Stimulated activated CD4-positive, alpha-beta T cell treated with anti-CD3 and anti-CD28 coated beads, Interleukin-12 subunit alpha, Interleukin-12 subunit beta, amount 100 ng/mL, for 24 hours (primary cell): ENCODE measurements at places on chromosomes 3 and 15.

GRCh38 chr3:143888846-143889245 lies 40.6 kb upstream of the SLC9A9 start:
- DNase-seq, result no peak

GRCh38 chr3:20256144-20256543 lies 70.1 kb upstream of the SGO1 start:
- DNase-seq, result no peak

DNA sequence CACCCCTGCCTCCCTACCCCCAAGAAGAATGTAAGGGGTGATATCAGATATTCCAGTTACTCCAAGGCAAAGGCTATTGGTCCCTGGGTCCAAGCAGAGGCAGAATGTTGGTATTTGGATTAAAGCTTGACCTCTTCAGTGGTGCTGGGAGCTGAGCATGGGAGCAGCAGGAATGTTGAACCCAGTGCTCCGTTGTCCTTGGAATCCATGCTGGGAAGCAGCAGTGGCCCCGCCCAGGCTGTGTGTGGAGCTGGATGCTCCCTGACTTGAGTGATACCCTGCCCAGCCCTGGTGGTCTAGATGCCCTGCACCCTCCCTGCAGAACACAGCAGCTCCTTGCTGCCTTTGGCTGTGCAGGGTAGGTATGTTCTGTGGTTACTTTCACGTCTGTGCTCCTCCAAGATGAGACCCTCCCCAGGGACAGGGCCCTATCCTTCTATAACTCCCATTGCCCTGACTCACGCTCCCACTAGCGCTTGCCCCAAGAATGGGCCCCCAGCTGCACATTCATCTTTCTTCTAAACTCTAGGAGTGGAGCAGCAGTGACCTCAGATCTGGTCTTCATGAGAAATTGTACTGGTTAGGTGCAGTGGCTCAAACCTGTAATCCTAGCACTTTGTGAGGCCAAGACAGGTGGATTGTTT lies 35.1 kb downstream of the UMPS start:
- no peak for DNase-seq

GRCh38 chr15:51849860-51850259 lies 20.4 kb downstream of the TMOD3 start:
- no peak for DNase-seq

GRCh38 chr15:66145726-66146182 lies 107.8 kb downstream of the MEGF11 start:
- DNase-seq, result no peak

DNA sequence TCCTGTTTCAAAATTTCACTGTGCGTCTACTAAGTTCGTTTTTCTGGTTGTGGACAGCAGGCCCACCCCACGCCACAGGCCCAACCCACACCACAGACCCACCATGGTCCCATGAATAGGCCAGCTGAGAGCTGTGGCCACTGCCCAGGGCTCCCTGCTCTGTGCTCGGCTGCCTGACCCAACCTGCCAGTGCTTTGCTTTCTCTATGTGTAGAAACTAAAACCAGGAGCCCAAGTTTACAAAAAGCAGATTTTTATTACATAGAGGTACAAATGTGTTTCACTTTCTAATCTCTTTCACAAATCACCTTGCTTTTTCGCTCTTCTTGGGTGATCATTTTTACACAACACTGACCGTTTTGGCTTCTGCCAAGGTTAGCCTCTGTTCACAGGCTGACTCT lies 69.1 kb downstream of the HERC2 start:
- no peak for DNase-seq

DNA sequence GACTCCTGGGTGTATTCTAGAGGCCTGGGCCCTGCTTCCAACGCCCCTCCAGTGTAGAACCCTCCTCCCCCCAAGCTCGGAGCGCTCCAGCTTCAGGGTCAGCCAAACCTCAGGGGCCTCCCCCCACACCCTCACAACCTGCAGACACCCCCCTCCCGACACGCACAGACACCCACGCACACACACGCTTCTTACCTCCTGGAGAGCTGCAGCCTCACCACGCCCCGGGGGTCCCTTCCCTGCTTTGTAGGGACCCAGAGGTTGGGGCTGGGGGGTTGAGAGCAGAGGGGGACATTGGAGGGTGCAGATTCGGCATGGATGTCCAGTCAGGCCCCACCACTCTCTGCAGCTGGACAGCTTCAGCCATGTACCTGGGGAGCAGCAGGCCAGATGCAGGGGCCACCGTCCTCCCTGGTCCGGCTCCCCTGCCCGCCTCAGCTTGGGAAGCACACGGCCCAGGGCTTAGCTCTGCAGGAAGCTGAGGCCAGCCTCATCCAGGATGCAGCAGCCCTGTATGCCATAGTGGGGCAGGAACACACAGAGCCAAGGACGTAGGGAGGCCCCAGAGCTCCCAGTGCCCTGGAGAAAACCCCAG lies 13.0 kb downstream of the ZDHHC19 start:
- DNase-seq, result no peak

- DNase-seq, result no peak
These were observed 437.4 kb upstream of the TPRG1 start for GRCh38 chr3:188734395-188734794.

DNA sequence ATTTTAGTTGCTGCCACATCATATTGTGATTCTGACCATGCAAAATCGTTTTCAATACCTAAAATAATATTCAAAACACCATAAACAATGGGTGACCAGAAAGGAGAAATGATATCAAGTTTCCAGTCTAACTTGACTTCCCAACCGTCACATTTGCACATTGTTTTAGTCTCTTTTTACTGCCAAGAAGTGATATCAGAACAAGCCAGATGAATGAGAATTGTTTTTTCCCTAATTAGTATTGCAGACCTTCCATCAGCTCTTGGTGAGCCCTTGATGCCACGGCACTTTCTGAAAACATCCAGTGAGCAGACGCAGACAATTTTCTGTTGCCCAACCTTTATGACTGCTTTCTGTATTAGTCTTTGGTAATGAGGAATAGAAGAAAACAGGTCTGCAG lies 62.5 kb downstream of the SPATA16 start:
- no peak for DNase-seq

DNA sequence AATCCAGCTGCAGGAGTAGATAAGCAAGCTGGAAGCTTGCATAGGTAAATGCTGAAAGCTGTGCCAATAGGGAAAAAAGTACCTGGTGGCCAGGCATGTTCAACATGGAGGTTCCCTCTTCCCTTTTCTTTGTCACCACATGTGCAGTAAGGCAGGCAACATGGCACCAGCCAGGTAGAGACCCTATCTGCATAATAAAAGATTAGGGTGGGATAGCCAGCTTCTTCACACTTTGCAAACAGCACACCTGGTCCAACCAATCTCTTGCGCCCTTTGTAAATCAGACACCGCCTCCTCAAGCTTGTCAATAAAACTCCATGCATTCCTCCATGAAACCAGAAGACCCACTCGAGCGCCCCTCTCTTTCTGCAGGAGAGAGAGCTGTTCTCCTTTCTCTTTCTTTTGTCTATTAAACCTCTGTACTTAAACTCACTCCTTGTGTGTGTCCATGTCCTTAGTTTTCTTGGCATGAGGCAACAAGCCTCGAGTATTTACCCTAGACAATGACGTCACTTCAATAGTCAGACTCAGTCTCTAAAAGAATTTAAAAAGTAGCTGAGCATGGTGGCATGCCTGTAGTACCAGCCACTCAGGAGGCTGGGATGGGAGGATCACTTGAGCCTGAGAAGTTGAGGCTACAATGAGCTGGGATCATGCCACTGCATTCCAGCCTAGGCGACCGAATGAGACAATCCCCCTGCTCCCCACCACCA lies 256.3 kb downstream of the SCAPER start:
- no peak for DNase-seq

- DNase-seq, result no peak
These were observed 12.7 kb upstream of the TMCO5A start for GRCh38 chr15:37921527-37922385.

- DNase-seq, result no peak
These were observed 40.3 kb downstream of the RPL22L1 start for GRCh38 chr3:170829546-170830272.

DNA sequence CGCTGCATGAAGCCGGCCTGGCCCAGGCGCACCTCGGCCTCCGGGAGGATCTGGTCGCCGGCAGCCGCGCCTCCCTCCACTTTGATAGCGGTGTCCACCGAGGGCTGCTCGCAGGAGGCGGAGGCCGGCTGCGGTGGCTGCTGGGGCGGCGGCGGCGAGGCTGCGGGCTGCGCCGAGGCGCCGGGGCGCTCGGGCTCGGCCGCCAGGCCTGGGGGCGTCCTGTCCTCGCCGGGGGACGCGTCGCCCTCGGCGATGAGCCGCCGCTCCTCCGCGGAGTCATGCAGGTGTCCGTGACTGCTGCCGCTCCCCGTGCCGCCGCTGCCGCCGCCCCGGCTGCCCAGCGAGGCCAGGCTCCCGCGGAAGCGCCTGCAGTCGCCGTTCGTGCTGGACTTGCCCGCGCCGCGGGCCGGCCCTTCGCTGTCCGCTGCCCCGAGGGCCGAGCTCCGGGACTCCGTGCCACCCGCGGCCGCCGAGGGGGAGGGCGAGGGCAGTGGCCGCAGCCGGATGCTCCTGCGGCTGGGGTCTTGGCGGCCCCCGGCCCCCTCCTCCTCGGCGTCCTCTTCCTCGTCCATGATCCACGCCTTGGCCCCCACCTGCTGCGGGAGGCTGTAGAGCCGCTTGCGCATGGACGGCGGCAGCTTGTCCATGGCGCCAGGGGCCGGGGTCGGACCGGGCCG lies 996 bp downstream of the HCN4 start:
- no peak for DNase-seq

DNA sequence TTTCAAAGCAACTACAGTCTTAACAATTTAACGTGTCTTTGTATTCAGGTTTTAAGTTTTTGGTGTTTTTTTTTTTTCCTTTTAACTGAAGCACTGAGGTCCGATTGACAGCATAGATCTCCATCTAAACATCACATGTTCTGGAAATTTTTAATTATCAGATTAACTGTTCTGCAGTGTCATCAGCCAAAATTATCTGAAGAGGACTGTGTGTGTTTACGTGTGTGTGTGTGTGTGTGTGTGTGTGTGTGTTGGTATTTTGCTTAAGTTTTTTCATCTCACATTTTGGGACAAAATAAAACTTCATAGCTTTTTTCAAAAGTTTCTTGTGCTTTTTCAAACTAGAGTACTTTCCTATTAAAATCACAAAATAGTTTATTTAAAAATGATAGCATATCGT lies 1.8 kb downstream of the PIK3CA start:
- no peak for DNase-seq

GRCh38 chr15:29774900-29775299 lies 47.4 kb downstream of the TJP1 start:
- DNase-seq, result no peak

- DNase-seq, result no peak
These were observed 46.1 kb upstream of the KLHL25 start for GRCh38 chr15:85840802-85841152.

- no peak for DNase-seq
These were observed 1.4 kb downstream of the CRTC3 start for GRCh38 chr15:90531147-90531546.

DNA sequence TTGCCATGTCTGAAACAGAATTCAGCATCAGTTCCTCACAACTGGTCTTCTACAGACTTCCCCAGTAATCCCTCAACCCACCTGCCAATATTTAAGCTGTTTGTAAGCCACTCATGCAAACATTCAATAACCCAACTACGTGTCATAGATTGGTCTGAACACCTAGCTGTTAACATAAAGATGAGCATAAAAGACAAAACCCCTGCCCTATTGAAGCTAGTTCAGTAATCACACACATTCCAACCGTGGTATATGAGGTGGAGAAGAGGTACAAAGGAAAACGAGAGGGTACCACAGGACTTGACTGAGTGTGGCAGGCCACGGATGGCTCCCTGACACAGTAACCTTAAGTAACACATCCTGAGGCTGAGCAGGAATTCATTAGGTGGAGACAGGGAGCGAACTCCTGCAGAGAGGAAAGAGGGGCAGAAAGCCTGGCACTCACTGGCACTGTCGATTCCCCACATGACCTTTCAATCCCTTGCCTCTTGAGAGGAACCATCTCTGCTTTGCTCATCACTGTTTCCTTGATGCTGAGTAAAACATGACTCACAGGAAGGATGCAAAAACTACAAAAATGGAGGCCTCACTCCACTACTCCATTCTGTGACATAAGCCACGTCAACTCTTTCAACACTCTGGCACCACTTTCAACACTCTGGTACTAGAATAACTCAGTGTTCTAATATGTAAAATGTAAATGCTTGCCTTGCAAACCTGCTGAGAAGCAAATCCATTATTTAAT lies 31.3 kb downstream of the RPN1 start:
- DNase-seq, result no peak

DNA sequence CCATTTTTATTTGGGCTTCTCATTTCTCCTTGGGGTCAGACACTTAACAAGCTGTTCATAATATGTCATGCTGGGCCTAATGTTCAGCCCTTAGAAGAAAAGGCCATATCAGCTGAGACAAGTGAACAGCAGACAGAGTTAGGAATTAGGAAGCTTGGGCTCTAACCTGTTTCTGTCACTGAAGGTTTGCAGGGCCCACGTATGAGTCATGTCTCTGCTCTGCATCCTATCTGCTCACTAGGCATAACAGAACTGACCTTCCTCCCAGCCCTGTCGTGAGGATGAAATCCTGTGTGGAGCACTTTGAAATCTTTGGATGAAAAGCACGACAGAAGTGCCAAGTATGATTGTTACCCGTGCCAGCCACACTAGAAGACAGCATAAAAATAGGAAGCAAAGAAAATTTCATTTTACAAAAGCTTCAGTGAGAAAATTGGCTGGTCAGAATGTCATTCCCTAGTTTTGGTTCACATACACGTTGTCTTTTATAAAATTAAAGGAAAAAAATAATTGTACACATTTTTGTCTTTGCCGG lies 26.5 kb upstream of the CD47 start:
- no peak for DNase-seq

GRCh38 chr3:29949940-29950616 lies 656.3 kb upstream of the TGFBR2 start:
- DNase-seq, result no peak

DNA sequence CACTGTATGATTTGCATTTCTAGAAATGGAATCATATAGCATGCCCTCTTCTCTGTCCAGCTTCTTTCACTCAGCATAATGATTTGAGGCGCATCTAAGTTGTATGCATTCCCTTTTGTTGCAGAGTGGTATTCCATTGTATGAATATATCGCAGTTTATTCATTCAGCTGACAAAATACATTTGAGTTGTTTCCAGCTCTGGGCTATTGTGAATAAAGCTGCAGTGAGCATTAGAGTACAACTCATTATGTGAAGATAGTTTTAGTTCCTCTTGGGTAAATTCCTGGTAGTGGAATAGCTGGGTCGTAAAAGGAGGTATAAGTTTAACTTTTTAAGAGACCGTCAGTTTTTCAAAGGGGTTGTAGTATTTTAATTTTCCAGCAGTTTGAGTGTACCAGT lies 38.5 kb upstream of the POLR2M start:
- no peak for DNase-seq

- DNase-seq, result no peak
These were observed 367.0 kb upstream of the UBE2E2 start for GRCh38 chr3:22836131-22836530.

- no peak for DNase-seq
These were observed 22.4 kb upstream of the CILP start for GRCh38 chr15:65233696-65234095.

- DNase-seq, result no peak
These were observed 23.0 kb downstream of the NEO1 start for GRCh38 chr15:73075160-73075859.

GRCh38 chr3:171508676-171509075 lies 48.5 kb upstream of the TNIK start:
- DNase-seq, result no peak
